ENCODE measurements at places on chromosomes 1 and 21.

GRCh38 chr21:42191696-42192595 is 27.0 kb upstream of the ABCG1 start:
- no peak for DNase-seq

GRCh38 chr1:60670302-60670701 is 412.1 kb upstream of the NFIA start:
- no peak for DNase-seq

GRCh38 chr1:42529724-42530181 is 66.7 kb downstream of the CCDC30 start:
- DNase-seq = no peak

- no peak for DNase-seq
Observed at GRCh38 chr21:14901482-14901958, 163.3 kb downstream of the NRIP1 start.

DNA sequence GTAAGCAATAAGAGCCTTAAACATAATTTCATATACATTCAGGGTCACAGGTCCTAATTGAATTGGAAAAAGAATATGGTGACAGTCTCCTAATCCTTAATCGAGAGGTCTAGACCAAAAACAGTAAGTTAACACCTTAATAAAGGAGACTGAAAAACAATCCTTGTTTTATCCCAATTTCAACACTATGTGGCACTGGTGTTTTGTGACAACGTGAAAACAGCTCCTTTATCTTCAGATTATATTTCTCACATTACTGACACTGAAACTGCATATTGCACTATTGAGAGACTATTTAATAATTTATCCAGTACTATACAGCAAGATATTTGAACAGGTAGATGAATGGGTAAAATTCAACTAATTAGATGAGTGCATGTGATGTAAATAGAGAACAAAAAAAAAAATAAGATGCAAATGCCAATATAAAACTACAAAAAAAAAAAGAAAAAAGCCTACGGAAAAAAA is 34.1 kb downstream of the TP53BP2 start:
- no peak for DNase-seq

- DNase-seq = no peak
Observed at GRCh38 chr1:207810173-207810572, 58.3 kb downstream of the CD46 start.

- no peak for DNase-seq
Observed at GRCh38 chr1:28313702-28314546, 14.9 kb upstream of the MED18 start.

GRCh38 chr1:94000510-94001282 is 91.5 kb upstream of the GCLM start:
- DNase-seq = no peak

DNA sequence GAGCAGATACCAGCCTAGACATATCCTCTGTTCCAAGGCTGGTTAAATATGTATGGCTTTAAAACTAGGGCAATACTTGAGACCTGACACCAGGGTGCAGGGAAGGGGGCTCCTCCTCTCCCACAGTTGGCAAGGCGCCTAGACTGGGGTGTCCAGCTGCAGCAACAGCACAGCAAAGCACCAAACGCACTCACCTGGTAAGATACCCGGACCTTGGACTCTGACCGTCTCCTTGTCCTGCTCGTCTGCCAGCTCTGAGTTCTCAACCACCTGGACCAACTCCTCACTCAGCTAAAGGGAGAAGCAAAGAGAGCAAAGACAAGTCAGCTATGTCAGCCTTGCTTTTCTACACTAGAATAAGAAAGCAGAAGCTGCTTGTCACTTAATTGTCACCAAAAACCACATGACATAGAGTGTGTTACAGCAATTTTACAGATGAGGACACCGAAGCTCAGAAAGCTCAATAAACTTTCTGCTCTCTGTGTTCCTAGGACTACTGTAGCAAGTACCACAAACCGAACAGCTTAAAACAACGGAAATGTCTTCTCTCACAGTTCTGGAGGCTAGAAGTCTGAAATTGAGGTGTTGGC is 4.4 kb downstream of the PACC1 start:
- DNase-seq = no peak

DNA sequence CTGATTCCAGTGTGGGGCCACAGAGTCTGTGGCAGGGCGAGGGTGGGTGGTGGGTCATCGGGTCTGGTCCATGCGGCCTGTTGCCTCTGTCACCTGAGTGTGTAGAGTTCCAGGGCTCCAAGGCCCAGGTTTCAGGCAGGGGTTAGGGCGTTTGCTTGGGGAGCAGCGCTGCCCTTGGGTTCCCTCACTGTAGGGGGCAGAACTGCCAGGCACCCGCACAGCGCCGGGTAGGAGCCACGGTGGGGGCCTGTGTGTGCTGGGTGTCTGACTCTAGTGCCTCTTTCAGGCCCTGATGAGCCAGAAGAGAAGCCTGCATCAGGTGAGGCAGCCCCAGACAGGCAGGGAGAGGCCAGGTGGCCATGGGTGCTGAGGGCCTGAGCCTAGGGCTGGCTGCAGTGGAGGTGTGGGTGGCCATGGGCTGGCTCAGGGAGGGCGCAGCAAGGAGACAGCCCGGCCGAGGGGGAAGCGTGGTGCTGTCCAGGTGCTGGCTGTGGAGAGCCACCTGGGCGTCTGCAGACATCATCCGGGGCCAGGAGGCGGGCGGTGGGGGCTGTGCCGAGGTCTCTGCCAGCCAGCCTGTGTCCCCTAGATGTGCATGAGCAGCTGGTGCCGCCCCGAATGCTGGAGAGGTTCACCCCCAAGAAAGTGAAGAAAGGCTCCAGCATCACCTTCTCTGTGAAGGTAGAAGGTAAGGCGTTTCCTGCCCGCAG is 72.3 kb downstream of the TRIM11 start:
- no peak for DNase-seq

- DNase-seq = no peak
Observed at GRCh38 chr1:37265786-37266667, 208.4 kb upstream of the ZC3H12A start.

DNA sequence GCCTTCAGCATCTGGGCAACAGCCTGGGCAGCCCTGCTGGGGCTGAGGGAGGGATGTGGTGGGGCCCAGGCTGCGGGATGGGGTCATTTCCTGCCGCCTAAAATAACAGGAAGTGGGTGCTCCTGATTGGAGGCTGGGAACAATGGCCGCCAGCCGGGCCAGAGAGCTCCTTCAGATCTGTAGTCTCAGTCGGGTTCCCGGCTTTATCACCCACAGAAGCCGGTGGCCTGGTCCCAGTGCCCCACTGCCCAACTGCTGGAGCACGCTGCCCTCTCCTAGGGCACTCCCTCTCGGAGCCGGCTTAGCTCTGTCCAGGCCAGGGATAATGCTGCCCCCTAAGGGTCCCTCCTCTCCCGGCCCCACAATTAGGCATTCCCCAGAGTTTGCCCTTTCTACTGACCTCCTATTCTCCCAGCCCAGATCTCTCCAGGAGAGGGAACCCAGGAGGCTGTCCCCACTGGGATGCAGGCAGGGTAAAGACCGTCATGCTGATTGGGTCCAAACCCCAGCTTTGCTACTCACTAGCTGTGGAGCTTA is 5.1 kb downstream of the MAP7D1 start:
- DNase-seq = no peak
